ENCODE measurements at places on chromosomes 5 and 9.

GRCh38 chr9:114139071-114139470 is 16.3 kb upstream of the COL27A1 start:
- no peak for DNase-seq

GRCh38 chr5:95823218-95823737 is 752 bp upstream of the GLRX start:
- no peak for DNase-seq

DNA sequence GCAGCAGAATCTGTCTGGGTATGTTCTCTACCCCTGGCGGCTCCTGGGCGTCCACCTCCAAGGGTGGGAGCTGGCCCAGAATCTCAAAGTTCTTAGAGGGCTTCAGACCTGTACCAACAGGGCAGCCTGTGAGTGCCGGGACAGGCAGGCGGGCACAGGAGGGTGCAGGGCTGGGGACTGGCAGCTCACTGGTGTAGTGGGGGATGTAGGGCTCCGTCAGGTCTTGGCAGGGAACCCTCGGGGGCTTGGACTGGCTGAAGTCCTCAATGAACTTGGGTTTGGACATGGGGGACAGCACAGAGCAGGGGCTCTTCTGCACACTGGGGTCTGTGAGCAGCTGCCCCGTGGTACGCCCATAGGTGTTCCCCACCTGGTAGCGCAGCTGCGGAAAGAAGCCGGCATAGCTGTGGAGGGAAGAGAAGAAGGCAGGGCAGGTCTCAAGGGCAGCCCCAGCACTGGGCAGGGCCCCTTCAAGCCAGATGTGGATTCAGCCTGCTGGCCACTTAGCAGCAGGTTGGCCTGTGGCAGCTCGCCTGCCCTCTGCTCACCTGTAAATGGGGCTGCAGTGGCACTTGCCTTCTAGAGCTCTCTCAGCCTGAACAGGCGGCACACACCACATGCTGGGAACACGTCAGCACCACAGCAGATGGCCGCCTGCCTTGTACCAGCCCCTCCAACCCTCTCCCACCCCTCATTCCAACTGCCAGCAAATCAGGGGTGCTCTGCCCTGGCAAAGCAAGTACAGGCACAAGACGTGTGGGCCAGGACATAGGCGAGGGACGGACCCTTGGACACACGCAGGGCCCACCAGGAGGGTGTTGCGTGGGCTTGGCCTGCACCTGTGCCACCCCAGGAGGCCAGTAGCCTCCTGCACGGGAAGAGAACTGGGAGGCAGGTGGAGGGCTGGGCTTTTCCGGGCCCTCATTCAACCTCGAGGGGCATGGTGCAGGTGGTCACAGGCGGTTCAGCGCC is 4.6 kb downstream of the TUBB4B start:
- no peak for DNase-seq

- peak; percentile 96 for DNase-seq
Observed at GRCh38 chr9:134067904-134068743, at the start of gene BRD3. TSS of gene BRD3 (minus strand) at chr9:134068026. CDS start at chr9:134053477, 14,549 bp downstream.

- no peak for DNase-seq
Observed at GRCh38 chr9:77451507-77451906, 196.6 kb downstream of the GNA14 start.

DNA sequence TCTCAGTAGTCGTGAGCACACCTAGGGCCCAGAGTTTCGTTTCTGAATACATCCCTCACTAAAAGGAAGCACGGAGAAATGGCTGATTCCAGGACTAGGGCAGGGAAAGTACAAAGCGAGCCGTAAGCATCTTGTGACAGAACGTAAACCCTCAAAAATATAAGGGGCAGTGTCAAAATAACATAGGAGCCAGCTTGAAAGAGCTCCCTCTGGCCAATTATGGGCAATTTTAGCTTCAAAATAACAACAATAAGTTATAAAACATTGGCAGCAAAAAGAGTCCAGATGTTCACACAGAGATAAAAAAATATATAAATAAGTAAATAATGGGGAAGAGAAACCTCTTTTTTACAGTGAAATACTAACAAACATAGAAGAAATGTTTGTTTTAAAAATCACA is 18.5 kb upstream of the GLIS3 start:
- no peak for DNase-seq

DNA sequence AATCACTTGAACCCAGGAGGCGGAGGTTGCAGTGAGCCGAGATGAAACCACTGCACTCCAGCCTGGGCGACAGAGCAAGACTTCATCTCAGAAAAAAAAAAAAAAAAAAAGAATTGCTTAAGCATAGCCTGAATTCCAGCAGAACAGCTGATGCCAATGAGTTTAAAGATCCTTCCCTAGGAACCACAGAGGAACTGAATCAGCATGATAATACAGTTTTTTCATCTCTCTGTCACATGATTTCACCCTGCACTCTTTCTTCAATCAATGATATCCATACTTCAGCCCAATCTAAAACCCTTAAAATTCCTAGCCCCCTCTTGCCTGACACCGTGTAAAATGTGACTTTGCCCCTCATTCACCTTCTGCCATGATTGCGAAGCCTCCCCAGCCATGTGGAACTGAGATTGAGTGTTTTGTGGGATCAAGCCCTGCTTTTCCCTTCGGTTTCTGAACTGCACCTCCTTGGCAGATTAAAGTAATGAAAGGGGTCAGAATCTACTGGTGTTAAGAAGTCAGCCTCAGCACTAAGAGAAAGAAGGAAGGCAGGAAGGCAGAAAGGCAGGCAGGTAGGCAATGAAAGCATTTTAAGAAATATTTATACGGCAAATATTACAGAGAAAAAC is 20.9 kb upstream of the DMXL1 start:
- peak; percentile 70 for DNase-seq

GRCh38 chr9:131980267-131981016 is 99.2 kb downstream of the MED27 start:
- no peak for DNase-seq

- DNase-seq, result no peak
Observed at GRCh38 chr9:129630967-129631673, 5.2 kb downstream of the NTMT1 start.

GRCh38 chr9:104993291-104993963 is 65.5 kb upstream of the ABCA1 start:
- DNase-seq, result peak; percentile 95

- peak; percentile 82 for DNase-seq
Observed at GRCh38 chr5:6765612-6766525, 52.6 kb downstream of the TENT4A start.

DNA sequence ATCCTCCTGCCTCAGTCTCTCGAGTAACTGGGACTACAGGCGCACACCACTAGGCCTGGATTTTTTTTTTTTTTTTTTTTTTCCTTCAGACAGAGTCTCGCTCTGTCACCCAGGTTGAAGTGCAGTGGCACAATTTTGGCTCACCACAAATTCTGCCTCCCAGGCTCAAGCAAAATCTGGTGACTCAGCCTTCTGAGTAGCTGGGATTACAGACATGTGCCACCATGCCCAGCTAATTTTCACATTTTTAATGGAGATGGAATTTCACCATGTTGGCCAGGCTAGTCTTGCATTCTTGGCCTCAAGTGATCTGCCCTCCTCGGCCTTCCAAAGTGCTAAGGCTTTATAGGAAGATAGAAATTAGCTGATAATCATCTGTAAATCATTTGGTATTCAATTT is 43.9 kb downstream of the NSA2 start:
- DNase-seq, result no peak

DNA sequence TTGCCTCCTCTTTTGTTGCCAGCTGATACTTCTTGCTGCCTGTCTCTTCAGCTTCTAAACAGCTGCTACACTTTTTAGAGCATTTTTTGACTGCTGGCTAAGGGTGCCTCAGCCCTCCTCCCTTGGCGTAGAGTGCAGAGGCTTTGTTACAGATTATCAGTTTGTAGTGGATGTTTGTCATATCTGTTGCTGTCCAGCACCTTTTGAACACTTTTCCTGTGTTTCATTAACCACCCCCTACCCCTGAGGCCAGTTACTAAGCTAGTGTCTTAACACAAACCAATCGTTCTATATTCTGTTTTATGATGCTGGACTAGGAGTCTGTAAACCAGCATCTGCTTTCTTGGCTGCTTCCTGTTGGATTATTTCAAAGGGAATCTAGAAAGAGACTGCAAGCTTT is 441.5 kb downstream of the DNAH5 start:
- DNase-seq, result no peak

- peak; percentile 45 for DNase-seq
Observed at GRCh38 chr9:107684224-107684623, 194.7 kb upstream of the KLF4 start.

DNA sequence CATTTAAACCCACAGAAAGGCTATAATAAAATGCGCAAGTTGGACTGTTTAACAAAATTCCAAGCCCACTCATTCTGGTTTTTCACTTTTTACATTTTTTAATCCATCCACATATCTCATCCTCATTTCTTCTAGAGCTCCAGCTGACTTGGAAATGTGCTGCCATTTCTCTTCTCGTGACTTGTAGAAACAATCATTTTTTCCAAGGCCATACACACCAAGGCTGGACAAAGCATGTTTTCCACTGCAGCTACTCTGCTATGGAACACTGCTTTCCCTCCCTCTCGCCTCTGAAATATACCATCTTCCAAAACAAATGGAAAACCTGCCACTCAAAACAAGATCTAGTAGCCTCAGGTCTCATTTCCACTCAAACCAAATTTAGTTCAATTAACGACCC is 141.1 kb downstream of the ESM1 start:
- no peak for DNase-seq

DNA sequence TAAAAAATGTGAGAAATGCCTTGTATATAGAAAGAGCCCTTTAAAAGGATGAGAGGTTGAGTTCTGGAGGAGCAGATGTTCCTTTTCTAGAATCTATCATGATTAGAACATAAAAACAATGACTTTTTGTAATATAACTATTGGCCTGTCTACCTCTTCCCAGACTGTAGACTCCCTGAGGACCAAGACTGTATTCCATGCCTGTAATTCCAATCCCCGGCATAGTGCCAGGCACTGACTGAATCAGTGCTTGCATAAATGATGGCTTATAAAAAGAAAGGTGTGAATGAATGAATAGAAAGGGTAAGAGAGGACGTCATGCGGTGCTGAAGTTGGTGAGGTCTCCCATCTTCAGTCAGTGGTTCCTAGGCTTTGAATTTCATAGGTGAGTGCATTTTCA is 92.6 kb upstream of the GDNF start:
- no peak for DNase-seq

- DNase-seq, result peak; percentile 1
Observed at GRCh38 chr5:115992848-115993350, 30.6 kb downstream of the LVRN start.

DNA sequence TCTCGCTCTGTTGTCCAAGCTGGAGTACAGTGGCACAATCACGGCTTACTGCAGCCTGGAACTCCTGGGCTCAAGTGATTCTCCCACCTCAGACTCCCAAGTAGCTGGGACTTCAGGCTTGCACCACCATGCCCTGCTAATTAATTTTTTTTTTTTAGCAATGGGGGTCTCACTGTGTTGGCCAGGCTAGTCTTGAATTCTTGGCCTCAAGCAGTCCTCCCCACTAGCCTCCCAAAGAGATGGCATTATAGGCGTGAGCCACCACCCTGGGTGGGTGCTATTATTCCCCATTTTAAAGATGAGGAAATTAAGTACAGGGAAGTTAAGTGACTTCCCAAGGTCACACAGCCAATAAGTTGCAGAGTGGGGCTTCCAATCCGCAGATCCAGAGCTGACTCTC is 1.7 kb downstream of the NNT start:
- DNase-seq, result no peak

All from suppressor macrophage treated with lipopolysaccharide for 4 hours (primary cell).